ENCODE measurements at places on chromosomes 5 and 9.

GRCh38 chr9:103990311-103990710 lies 103.8 kb upstream of the SMC2 start:
- DNase-seq: no peak

DNA sequence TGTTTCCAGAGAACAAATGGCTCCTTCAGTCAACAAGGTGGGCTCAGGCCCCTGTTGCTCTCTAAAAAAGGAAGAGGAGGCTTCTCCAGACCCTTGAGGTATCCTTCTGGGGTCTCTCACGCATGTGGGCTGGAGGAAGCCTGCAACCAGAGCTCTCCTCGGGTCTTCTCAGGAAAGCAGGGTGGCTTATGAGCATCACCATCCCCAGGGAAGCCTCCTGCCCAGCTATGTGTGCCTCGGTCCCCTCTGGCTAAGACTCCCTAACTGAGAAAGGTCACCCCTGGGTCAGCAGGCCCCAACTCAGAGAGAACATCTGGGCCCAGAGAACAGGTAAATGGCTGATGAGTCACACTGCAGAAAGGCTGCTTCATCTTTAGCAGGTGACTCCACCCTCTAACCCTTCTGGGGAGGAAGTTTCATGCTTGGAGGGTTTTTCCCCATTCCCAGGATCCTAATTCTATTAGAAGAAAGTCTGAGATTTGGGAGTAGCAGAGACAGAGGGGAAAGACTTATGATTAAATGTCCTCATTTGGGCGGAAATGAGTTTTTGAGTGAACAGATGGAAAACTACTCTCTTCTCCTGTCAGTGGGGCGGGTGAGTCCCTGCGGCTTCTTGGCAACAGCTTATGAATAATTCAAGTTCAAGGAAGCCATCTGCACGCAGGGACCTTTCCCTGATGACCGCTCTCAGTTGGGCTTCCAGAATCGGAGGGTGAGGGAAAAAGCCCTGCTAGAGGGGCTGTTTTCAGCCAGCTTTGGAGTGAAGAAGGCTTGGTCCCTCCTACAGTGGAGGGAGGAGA lies 41.9 kb downstream of the TGFBI start:
- DNase-seq: no peak

GRCh38 chr5:155987265-155987810 lies 339.6 kb upstream of the SGCD start:
- no peak for DNase-seq

- DNase-seq: no peak
Observed at GRCh38 chr5:142498298-142498697, 173.5 kb upstream of the SPRY4 start.

GRCh38 chr9:136605988-136606660 lies 56.6 kb upstream of the EGFL7 start:
- DNase-seq: no peak

Data from BE2C (cell line).